Suppressor macrophage treated with lipopolysaccharide for 4 hours (primary cell): ENCODE measurements at places on chromosomes 13 and 19.
A peak's percentile ranks its signal among the peaks of the same experiment; 100 is the strongest.

DNA sequence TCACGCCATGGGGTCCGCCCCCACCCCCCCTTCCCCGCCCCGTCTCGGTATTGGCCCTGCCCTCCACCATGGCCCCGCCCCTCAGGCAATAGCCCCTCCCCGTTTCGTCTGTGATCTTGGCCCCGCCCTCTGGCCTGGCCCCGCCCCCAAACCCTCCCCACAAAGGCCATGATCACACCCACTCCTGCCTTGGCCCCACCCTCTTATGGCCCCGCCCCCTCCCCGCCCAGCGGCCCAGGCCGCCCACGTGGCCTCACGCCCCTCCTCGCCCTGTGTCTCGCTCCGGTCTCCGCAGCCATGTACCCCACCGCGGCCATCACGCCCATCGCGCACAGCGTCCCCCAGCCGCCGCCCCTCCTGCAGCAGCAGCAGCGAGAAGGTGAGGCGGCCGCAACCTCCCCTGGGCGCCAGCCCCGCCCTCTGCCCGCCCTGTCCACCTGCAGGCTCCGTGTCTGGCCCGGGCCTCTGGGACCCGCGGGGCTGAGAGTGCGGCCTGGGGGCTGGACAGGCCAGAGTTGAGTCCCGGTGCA is 61.3 kb downstream of the CELF5 start:
- DNase-seq = peak; percentile 19

GRCh38 chr19:38701455-38702063 is 42.7 kb downstream of the CAPN12 start:
- no peak for DNase-seq

GRCh38 chr19:36488846-36489117 is 579 bp downstream of the ZNF566 start:
- DNase-seq = peak; percentile 3

DNA sequence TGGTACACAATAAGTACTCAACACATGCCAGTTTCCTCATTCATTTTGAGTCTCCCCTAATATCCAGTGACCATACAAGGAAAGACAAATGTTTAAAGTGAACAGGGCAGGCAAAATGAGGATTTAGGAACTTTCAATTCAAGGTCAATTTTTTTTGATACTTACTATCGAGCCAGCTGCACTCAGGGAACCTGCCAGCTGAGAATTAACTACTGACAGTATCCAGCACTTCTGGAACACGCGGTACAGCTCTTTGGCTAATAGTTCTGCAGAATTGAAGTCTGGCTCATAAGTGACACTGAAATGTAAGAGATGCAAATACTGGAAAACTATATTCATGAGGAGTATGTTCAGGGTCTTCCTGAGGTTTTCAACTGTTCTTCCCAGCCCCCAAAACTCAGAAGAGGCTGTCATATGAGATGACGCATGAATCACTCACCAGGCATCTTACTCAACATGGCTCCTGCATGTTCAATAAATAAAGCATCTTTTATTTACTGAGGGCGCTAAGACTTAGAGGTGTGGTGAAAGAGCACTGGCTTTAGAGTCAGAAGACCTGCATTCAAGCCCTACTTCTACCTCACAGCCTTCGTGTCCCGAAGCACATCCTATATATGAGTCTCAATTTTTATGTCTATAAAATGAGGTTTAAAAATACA is 25.6 kb downstream of the RUBCNL start:
- DNase-seq = no peak

DNA sequence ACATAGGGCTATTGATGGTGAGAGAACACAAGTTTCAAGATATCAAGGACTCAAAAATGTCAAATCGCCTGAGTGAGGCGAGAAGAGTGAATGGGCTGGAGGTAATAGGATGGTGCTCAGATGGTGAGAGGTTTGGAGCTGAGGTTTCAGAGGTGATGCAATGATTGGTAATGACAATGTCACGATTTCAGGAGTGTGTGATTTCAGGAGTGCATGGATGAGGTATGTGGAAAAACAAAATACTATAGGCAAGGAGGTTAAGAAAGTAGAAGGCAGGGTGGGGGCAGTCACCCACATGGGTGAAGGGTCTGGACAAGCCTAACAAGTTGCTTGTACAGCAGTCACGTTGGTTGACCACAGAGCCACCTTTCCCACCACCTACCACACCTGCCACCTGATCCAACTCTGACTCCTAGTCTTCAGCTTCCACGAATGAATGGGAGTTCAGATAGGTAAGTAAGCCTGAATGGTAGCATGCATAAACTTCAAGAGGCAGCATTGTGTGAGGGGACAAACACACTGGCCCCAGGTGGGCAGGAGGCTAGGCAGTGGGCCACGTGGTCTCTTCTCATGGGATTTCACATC is 71.5 kb downstream of the RUBCNL start:
- no peak for DNase-seq

GRCh38 chr13:106513025-106513983 is 22.2 kb downstream of the EFNB2 start:
- no peak for DNase-seq

- DNase-seq = peak; percentile 29
Measured at GRCh38 chr19:34217952-34218817, 36.2 kb upstream of the GARRE1 start.

DNA sequence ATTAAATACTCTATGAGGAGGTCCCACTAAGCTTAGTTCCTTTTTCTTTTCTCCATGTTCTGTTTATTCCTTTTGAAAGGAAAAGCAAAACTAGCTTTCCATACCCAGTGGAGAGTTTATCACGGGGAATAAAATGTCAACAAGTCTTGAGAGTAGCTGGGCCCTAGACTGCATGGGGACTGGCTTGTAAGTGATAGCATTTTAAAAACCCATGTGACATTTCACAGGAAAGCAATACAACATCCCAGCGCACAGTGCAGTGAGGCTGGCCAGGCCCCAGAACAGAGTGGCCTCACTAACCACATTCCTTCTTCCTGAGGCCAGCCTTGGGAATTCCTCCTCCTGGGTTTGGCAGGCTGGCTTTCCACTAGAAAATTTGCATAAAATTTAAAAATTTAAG is 149.8 kb downstream of the DLEU7 start:
- DNase-seq = peak; percentile 52

GRCh38 chr13:111398715-111399299 is 78.4 kb downstream of the TEX29 start:
- no peak for DNase-seq

GRCh38 chr13:97561182-97561581 is 127.2 kb downstream of the RAP2A start:
- no peak for DNase-seq

GRCh38 chr13:52846567-52847321 is 1.7 kb downstream of the PCDH8 start:
- DNase-seq = peak; percentile 50

- no peak for DNase-seq
Measured at GRCh38 chr13:68125087-68125480, 894.9 kb upstream of the PCDH9 start.

- no peak for DNase-seq
Measured at GRCh38 chr13:106310291-106310865, 225.1 kb downstream of the EFNB2 start.

DNA sequence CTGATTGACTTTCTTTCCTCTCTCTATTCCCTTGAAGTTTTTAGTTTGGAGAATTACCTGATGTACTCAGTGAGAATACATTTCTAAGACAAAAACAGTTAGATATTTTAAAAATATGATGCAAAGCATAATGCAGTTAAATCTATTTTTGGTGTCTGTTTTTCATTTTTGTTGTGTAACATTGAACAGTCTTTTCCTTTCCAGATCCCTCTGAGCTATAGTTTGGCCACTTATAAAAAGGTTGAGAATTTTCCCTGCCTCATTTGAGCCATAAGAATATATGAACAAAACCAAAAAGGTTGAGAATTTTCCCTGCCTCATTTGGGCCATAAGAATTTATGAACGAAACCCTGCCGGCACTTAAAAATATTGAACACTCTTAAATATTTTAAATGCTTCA is 57.0 kb upstream of the IPO5 start:
- no peak for DNase-seq

DNA sequence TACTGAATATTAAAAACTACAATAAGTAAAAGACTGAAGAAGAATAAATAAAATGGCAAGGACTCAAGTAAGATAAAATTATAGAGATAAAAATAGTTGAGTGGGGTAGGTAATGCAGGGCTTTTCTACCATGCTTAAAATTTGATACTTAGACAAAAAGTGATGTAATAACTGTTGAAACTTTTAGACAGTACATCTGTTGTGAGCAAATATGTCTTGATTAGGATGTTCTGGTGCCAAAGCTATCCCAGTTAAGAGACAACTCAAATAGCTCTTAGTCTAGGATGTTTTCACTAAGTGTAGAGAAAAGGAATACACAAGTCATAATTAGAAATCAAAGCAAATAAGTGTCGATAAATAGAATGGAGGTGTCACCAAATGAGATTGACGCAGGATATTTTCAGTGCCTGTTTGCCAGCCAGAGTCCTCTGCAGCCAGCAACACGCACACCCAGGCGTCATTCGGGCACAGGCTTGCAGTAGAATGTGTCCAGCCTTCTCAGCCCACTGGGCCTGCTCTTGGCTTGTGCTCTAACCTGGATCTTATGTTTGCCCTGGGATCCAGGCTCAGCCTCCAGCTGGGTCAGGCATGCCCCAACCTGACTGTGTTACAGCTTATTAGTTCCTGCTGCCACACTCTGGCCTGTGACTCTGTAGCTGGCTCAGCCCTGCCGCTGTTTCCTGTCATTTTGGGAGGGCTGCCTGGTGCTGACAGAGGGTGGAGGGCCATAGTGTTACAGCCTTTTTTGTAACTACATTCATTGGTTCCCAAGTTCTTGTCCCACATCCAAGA is 766.2 kb downstream of the PCDH17 start:
- DNase-seq = no peak

DNA sequence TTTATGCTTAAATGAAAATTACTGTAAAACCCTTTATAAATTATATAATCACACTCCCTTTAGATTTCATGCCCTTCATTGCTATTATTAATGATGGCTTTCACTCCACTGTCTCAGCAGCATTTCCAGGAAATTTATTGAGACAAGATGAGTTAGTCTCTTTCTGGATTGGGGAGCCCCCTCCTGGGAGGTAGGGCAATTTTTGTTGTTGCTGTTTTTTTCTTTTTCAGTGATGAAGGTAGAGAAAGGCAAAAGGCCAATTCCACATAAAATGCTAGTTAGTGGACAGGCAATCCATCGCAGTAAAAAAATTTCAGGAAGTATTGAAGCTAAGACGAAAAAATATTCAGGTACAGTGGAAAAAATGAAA is 80.2 kb downstream of the TEX26 start:
- DNase-seq = no peak

GRCh38 chr13:75102001-75102716 is 379.8 kb downstream of the TBC1D4 start:
- no peak for DNase-seq

GRCh38 chr19:31505596-31505910 is 156.3 kb upstream of the TSHZ3 start:
- no peak for DNase-seq
